Stimulated activated CD4-positive, alpha-beta T cell treated with anti-CD3 and anti-CD28 coated beads, Interleukin-2, amount 100 ng/mL, for 24 hours (primary cell): ENCODE measurements at places on chromosomes 2 and 18.

- DNase-seq, result no peak
Observed at GRCh38 chr18:3118195-3119010, 101.4 kb downstream of the MYOM1 start.

DNA sequence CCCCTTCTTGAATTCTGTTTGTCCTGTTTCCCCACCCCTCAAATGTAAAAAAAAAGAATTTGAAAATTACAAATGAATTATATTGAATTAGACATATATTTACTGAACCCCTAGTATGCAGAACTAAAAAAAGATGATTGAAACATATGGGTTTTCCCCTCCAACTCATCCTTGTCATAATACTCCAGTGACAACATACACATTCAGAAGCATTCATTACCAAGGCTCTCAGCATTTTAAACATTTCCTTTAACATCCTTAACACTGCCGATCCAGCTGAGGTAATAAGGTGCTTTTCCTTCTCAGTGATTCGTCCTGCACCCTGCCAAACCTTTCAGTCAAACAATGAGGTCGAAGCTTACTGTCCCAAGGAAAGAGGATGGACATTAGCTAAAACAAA is 53.1 kb upstream of the DTNB start:
- DNase-seq, result no peak

DNA sequence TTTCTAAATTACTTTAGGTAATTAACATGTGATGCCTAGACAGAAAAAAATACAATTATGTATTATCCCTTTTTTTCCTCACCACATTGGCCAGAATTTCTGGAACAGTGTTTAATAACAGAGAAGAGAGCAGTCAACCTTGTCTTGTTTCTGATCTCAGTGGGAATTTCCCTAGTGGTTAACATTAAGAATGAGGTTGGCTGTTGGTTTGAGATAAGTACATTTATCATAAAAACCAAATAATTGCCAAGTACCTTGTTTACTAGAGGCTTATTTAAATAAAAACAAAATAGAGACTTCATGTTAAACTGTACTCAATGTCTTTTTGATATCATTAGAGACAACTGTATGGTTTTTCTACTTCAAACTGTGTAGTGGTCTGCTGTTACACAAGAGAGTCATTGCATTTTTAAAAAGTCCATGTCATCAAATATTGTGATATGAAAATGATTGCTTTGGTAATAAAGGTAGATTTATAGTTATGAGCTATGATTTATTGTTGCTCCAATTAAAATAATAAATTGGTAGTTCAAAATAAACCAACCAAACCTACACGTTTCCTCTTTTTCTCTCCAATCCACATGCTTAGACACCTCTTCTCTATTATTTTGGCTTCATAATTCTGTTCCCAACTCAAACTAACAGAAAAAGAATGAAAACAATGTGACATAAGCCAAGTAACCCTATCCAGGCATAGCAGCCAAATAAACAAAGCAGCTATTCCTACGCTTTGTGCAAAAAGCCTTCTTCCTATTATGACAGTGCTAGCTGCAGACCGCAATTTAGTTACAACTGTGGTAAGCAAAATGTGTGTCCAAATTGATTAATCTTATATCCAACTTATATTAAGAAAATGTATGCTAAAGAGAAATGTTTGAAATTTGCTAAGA is 20.9 kb upstream of the TANK start:
- DNase-seq, result no peak

- DNase-seq, result no peak
Observed at GRCh38 chr18:6571239-6571602, 156.5 kb upstream of the L3MBTL4 start.

DNA sequence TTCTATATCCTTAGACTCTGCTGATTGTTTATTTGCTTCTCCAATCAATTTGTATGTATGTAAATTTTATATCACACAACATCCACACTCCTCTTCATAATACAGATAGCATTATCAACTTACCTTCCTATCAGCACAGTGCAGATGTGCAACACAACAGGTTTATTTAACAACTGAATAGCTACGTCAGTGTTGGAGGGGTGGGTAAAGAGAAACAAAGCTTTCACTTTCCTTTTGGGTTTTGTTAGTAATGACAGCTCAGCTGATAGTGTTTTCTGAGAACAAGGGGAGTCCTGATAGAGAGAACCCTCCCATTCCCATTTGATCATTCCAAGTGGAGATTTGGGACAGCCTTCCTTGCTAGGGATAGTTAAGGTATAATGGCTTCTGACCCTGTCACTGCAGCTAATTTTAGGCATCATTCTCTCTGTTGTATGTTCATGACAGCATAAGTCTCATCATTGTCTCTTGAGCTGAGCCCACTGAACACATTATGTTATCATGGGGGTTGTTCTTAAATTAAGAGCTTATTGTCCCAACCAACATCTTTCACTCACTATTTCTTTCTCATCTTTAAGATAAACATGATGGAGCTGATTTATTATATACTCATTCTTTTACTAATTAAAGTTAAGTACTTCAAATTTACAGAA is 227.7 kb downstream of the GPD2 start:
- no peak for DNase-seq

GRCh38 chr2:95044601-95045000 is 19.1 kb downstream of the MAL start:
- no peak for DNase-seq
